ENCODE measurements at places on chromosomes 12 and 14.
A peak's percentile ranks its signal among the peaks of the same experiment; 100 is the strongest.

- DNase-seq, result no peak
These were observed 85.7 kb downstream of the BTG1 start for GRCh38 chr12:92059960-92060359.

DNA sequence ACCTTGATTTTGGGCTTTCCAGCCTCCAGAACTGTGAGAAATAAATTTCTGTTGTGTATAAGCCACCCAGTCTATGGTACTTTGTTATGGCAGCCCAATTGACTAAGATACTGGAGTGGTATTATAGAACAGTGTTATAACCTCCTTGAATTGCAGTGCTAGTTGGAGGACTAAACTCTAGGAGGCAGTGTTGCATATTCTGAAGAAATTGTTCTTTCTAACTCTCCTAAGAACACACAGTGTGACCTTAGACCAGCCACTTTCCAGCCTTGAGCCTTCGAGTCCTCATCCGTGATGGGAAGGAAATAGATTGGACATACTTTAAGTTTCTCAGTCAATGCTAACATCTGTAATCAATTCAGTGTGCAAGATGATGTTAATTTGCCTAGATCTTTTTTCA, 22.4 kb upstream of the LRRC10 start:
- DNase-seq, result no peak

GRCh38 chr12:103495469-103496456, at the start of gene C12orf42:
Gene C12orf42 (minus strand): TSS chr12:103495968. CDS start chr12:103478426, 17,542 bp downstream.
- DNase-seq, result peak; percentile 54

GRCh38 chr14:73795974-73796373, 55.7 kb upstream of the PTGR2 start:
- peak; percentile 61 for DNase-seq

DNA sequence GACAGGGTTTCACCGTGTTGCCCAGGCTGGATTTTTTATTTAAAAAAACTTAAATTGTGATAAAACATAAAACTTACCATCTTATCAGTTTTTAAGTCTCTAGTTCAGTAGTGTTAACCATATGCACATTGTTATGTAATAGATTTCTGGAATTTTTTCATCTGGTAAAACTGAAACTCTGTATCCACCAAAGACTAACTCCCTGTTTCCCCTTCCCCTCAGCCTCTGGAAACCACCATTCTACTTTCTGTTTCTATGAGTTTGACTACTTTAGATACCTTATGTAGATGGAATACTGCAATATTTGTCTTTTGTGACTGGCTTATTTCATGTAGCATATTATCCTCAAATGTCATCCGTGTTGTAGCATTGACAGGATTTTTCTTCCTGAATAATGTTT, 12.8 kb upstream of the PLEKHG3 start:
- no peak for DNase-seq

DNA sequence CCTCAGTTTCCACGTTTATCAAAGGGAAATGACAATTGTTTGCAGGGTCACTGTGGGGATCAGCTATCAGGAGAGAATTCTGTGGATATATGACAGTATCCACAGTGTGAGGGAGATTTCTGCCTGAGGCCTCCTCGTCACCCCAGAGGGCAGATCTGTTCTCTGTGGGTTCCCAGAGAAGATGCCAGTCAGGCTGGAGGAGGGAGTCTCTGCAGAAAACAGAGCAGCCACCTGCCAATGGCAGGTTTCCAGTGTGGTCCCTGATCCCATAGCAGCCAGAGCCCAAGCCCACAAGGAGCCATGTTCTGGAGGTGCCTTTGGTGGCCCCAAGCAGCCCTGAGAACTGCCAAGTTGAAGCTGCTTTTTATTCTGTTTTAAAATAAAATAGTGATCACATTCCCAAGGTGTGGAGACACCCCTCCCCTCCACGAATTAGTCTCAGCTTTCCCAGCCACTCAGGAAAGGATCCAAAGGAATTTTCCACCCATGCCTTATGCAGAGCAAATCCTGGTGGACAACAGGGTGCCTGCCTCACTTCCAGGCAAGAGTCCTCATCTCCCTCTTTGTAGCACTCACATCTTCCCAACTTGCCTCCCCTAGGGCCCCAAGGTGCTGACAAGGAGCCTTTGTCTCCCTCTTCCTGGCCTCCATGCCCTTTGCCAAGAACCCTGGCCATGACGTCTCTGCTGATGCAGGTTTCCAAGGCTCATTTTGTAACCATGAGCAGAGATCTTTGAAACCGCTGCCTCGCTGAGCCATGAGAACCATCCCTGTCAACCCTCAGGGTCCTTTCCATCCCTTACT, 20.4 kb downstream of the CMKLR1 start:
- no peak for DNase-seq

DNA sequence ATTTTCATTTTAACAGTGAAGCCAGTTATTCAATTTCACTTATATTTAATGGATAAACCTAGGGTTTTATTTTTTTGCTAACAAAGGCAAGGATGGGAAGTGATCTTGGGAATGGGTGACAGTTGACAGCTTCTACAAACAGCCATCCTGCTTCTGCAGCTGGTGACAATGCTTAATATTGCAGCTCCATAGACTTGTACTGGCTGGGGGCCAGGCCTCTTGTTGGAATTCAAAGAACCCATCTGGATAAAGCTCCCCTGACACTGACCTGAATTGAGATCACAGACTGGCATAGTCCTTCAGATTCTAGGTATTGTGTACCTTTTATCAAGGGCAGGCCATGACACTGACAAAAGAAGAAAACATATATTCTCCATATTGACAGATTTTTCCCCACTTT, 664.6 kb upstream of the FOXG1 start:
- no peak for DNase-seq

- DNase-seq, result no peak
These were observed 19.6 kb upstream of the TMEM30B start for GRCh38 chr14:61300754-61301153.

GRCh38 chr14:91302391-91302790, 57.9 kb upstream of the GPR68 start:
- DNase-seq, result no peak

GRCh38 chr14:98912655-98913054, 359.3 kb downstream of the BCL11B start:
- no peak for DNase-seq

GRCh38 chr12:131313635-131314034, 359.9 kb downstream of the ADGRD1 start:
- no peak for DNase-seq

- no peak for DNase-seq
These were observed 16.5 kb upstream of the CMAS start for GRCh38 chr12:22029491-22029890.

Measured in HuH-7 (cell line).